ENCODE measurements at places on chromosomes 1 and 21.
A peak's percentile ranks its signal among the peaks of the same experiment; 100 is the strongest.

- no peak for DNase-seq
Observed at GRCh38 chr1:212643877-212644276, 35.3 kb downstream of the ATF3 start.

DNA sequence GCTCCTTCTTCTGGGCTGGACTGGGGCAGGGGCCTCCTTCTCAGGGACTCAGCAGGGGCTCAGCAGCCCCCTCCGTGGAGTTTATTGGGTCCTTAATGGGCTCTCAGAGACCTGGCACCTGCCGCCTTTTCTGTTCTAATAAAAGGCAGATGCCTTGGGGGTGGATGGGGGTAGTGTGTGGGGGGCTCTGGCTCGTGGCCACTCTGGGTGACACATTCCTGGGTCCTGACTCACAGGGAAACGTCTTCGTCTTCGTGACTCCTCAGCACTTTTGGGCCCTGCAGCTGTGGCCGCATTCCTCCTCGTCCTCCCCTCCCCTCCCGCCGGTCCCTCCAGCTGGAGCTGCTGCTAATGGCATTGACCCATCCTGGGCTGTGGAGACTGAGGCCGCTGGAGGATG lies 107.8 kb upstream of the WNT4 start:
- DNase-seq = peak; percentile 79

- DNase-seq = no peak
Observed at GRCh38 chr1:5667513-5668325, 324.5 kb downstream of the NPHP4 start.

DNA sequence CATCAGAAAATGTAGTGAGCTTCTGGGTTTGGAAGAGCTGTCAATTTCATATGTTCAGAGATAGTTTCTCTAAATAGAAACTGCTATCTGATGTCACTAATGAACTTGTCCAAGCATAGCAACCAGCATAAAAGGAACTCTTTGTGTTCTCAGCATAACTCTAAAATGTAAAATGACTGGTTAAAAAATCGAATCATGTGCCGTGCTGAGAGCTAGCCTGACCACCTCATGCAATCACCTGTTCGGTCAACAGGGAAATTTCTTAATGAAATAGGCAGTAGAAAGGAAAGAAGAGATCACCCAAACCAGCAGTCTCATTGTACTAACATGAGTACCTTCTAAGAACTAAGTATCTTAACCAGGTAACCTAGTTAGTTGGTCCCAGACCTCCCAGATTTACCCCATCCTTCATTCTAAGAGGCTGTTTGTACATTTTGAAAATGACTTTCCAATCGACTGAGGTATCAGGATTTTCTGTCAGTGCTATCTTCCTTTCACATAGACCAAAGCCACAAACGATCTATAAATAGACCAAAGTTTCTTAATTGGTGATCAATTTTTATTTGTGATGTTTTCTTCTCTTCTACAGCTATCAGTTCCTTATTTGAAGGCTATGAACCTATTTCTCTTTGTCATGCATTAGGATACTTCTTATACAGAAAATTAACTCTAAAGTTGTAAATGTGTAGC lies 147.3 kb downstream of the TLR5 start:
- DNase-seq = no peak

- DNase-seq = peak; percentile 93
Observed at GRCh38 chr1:23577056-23578004, 18.0 kb upstream of the ID3 start.

DNA sequence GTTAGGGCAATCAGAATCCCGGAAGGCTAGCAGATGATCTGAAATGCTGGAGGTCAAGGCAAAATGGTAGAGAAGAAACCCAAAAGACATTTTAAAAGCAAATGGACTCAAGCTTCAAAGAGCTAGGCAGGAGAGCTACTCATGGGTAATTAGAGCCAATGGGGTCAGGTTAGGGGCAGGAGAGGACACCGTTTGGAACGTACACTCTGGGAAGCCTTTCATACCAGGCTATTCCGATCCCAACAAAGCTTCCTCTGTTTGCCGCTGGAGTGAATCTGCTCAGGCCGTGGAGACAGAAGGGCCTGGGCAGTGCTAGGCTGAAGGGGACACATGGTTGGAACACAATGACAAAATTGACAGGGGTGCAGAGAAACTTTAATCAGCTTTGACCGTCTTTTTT lies 346.6 kb downstream of the RPS6KC1 start:
- no peak for DNase-seq

DNA sequence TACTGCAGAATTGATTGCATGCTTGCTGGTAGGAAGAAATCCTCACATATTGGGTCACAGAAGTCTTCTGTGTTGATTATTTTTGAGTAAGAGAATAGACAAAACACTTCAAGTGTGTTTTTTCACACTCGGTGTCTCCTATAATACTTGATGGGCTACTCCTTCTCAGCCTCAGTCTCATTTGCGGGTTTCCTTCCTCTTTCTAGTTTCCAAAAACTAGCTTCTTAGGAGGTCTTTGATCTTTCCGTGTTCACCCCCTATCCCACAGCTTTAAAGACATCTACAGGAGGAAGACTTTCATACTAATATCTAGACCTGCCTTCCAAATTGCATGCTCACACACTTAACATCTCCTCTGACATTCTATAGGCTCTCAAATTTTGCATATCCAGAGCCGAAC lies 40.7 kb upstream of the NTPCR start:
- no peak for DNase-seq

DNA sequence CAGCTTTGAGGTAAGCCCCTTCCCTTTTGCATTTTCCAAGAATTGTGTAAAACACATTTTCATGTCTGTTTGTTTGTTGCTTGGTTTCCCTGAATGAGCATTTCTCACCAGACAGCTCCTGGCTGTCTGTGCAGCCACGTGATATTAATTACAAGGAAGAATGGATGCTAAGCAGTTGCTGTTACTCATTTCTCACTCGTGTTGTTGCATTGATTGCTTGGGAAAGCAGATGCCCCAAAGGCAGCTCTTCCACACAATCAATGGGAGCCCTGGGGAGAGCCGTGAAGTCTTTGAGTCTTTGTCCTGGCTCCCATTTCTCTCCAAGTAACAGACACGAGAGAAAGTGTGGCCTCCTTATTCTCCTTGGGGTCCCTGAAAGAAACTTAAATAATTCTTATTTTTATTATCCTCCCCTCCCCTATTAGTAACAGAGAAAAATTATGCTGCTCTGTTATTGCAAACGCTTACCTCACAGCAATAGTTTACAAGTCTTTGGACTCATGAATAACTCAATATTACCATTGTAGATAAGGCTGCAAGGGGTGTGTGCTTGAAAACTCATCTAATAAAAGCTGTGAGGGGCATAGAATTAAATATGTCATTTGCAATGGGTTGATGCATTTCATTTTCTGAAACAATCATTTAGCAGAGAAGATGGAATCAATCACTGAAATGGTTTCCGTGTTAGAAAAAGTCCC lies 127.7 kb upstream of the CAMK1G start:
- DNase-seq = no peak

- no peak for DNase-seq
Observed at GRCh38 chr1:153210206-153210605, 7.0 kb downstream of the LELP1 start.

DNA sequence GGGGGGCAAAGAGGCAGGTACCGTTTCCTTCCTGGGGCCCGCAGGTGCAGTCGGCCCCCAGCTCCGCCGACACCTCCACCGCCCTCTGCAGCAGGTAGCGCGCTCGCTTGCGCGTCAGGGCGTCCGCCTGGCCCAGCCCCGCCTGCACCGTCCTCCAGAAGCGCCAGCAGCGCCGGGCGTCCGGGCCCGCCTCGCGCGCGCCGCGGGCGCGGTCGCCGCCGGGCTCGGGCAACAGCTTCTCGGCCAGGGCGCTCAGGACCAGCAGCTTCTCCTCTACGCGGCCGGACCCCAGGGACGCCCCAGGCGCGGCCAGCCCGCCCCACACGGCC lies 863 bp downstream of the TARBP1 start:
- no peak for DNase-seq

GRCh38 chr1:82836973-82837680 lies 1036.4 kb downstream of the ADGRL2 start:
- DNase-seq = no peak

- DNase-seq = no peak
Observed at GRCh38 chr1:88680911-88681622, 3.0 kb upstream of the PKN2 start.

GRCh38 chr1:35886577-35887431 lies 3.8 kb downstream of the AGO1 start:
- no peak for DNase-seq

Data from fibroblast of skin of back (primary cell).